ENCODE measurements at places on chromosomes 4 and X.

DNA sequence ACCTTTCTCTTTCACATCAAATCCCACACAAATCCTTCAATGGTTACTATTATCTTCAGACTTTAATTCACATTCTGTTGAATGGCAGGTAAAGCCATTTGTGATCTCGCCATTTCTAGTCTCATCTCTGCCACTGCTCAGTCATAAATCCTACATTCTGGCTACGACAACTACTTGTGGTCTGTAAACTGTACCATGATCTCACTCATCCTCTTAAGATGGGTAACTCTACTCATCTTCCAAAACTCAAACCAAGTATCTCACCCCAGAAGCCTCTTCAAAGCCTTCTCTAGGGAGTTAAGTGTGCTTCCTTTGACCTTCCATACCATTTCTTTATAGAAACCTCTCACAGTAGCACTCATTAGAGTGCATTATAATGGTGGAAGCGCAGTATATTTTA is 101.8 kb downstream of the NEK1 start:
- no peak for DNase-seq

DNA sequence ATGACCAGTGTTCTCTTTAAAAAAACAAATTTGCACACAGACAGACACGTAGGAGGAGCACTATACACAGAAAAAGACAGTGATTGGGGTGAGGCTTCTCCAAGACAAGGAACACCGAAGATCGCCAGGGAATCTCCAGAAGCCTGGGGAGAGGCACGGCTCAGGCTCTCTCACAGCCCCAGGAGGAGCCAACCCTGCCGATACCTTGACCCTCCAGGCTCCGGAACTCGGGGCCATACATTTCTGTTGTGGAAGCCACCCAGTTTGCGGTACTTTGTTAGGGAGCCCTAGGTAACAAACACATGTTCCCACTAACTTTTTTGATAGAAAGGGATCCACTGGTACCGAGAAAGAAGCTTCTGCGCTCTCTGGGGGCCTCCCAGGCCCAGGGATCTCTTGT is 55.8 kb downstream of the DCTD start:
- no peak for DNase-seq

DNA sequence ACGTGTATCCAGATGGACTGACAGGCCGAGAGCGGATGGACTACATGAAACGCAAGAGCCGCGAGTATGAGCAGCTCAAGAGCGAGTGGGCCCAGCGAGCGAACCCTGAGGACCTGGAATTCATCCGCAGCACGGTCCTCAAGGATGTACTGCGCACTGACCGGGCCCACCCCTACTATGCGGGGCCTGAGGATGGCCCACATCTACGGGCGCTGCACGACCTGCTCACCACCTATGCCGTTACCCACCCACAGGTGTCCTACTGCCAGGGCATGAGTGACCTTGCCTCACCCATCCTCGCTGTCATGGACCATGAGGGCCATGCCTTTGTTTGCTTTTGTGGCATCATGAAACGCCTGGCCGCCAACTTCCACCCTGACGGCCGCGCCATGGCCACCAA is 14.6 kb upstream of the RBM3 start:
- DNase-seq: no peak

DNA sequence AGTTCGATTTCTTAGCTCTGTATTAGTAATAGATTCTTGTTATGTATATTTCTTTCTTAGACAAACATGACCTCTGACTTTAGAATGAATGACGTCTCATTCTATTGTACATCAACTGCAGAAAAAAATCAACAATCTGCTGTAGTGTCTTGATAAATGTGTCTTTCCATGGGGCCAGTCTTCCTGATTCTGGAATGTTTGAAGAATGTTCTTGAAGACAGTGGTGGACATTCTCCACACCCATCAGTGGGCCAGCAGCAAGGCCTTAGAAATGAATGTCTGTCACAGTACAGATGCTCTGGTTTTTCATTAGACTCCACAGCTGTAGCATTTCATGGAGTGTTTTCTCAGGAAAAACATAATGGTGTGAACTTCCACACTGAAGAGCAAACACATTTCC is 63.2 kb upstream of the FAM47B start:
- DNase-seq: no peak

All from activated CD4-positive, alpha-beta memory T cell treated with anti-CD3 and anti-CD28 coated beads, Interleukin-2, amount 10 ng/mL, durations not matched to agents 7 days and 5 days (primary cell).